HT1080 (cell line): ENCODE measurements at places on chromosomes 1 and 21. TPM values are rescaled to one million over a fixed set of nuclear protein-coding genes. Genes with fewer than 3 reads are reported as not detected.
A peak's percentile ranks its signal among the peaks of the same experiment; 100 is the strongest.

- DNase-seq, result peak; percentile 72
Observed at GRCh38 chr1:183567584-183567983, 22.7 kb downstream of the NCF2 start.

GRCh38 chr1:237270353-237270752 is 228.4 kb downstream of the RYR2 start:
- DNase-seq, result no peak

DNA sequence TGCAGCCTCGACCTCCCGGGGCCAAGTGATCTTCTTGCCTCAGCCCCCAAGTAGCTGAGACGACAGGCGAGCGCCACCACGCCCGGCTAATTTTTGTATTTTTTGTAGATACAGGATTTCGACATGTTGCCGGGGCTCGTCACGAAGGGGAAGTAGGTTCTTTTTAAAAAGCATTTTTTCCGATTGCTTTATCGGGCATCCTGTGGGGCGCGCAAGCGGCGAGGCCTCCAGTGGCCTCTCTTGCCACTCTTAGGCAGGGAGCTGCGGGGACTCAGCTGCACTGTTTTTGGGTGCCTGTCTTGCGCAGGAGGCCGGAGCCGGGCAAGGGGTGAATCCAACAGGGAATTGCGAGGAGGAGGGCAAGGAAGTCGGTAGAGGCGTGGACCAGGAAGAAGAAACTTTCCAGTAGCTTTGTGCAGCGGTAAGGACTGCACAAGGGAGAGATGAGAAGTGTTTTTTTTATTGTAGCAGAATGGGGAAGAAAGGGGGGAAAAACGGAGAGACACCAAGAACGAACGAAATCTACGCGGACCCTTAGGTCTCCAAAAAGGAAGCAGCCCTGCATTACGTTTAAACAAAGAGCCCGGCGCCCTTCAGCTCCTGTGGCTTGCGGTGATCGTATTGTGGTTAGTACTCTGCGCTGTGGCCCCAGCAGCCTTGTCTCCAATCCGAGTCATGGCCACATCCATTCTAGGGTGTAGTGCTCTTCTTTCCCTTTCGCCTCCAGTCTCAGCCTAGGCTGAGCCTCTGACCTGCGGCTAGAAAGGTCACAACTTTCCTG is 164.8 kb downstream of the PPIAL4G start:
- no peak for DNase-seq

GRCh38 chr1:941588-942383 is 17.3 kb downstream of the NOC2L start:
- DNase-seq, result no peak

DNA sequence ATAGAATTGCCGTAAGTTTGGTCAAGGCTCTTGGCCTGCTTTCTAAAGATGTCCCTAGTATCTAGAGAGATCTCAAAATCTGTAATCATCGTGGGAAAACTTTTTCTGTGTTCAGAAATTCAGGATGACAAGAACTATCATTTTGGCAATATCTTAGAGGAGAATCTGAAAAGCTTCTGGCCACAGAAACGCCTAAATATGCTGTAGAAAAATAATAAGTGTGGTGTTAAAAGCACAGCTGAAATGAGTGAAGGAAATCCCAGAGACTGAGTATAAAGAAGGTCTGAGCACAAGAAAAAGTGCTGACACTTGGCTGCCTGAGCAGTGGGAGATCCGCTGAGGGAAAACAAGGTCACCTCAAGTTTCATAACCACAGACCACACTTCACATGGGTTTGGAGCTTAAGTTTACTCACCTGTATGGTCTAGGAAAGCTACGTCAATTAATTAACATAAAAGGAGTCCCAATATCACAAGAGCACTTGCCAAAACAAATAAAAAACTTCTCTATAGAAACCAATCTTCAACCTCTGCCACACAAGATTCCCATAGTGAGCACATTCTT is 235.2 kb upstream of the IRF2BP2 start:
- DNase-seq, result no peak

GRCh38 chr1:154552036-154552435 is 6.4 kb downstream of the UBE2Q1 start:
- DNase-seq, result no peak

DNA sequence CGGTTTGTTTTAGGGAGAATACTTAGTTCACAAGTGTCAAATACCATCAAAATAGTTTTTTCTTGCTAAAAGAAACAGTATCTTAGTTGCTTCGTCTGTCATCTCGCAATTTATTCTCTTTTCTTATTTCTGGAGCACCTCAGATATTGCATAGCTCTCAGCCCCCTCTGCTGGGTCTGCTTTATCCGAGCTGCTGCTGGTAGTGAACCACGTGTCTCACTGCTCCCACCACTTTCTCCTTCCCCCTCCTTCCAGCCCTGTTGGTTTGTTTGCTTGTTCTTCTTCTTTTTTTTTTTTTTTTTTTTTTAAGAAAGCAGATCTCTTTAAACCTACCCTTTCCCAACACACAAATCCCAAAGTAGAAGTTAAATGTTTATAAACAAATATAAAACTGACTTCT is 170.8 kb downstream of the EDEM3 start:
- DNase-seq, result no peak

GRCh38 chr1:113178522-113178921 is 105.5 kb downstream of the LRIG2 start:
- peak; percentile 23 for DNase-seq

MAP3K21 gene
- 6.1 and 6.4 TPM in 2 replicates for total RNA-seq

KIFAP3 gene
- 8.9 and 9.7 TPM in 2 replicates for total RNA-seq

FOXE3 gene
- not detected in 2 replicates for total RNA-seq

AXDND1 gene
- total RNA-seq, result 0.35 TPM in 1 of 2 replicates, not detected in the other
